ENCODE measurements at places on chromosomes 3 and 15.

GRCh38 chr3:170640737-170641171, 54.9 kb upstream of the SLC7A14 start:
- no peak for DNase-seq

DNA sequence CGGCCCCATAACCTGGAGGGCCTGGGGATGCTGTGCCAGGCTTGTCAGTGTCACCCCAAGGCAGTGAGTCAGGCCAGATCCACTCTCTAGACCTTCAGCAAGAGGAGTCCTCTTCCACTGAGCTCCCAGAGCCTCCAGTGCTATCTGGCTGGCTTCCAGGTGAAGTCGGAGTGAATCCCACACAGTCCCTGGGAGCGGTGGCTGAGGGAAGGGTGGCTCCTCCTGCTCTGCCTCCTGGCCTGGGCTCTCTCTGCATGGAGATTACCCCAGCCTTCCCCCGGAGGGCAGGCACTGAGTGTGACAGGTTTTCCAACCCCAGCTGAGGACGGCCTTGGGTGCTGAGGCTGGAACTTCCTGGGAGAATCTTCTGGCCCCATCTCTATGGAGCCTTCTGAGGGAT, 82.7 kb downstream of the EPHB1 start:
- DNase-seq, result no peak

DNA sequence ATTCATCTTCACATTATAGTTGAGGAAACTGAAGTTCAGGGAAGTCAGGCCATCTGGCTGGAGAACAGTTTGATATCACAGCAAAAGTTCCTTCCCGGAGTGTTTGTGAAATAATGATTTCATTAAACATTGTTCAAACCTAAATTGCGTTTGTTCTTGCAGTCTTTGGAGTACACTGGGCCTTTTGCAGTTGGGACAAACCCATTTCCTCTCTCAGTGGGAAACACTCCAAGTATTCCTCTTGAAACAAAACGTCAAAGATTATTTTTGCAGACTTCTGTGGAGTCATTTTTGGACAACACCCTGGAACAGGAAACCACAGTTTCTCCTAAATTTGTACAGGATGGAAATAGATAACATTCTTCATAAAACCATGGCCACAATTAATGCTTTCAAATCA, 287.5 kb downstream of the PTPRG start:
- no peak for DNase-seq

DNA sequence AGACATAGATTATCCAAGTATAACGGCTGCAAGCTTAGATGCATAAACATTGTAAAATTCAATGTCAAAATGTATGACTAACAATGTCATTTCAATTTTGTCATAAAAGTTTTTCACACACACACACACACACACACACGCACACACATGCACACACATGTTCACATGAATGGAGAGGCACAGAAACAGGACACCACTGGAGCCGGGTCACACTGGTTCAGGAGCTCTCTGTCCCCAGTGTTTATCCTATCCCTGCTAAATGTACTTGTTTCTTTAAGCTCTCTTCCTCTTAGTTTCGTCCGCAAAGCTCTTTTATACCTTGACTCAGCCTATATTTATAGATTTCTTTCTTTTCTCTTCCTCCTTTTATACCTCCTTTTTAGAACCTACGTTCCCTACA, 249.9 kb downstream of the CADPS start:
- DNase-seq, result no peak

GRCh38 chr3:123854905-123855304, 29.2 kb downstream of the MYLK start:
- DNase-seq, result no peak

DNA sequence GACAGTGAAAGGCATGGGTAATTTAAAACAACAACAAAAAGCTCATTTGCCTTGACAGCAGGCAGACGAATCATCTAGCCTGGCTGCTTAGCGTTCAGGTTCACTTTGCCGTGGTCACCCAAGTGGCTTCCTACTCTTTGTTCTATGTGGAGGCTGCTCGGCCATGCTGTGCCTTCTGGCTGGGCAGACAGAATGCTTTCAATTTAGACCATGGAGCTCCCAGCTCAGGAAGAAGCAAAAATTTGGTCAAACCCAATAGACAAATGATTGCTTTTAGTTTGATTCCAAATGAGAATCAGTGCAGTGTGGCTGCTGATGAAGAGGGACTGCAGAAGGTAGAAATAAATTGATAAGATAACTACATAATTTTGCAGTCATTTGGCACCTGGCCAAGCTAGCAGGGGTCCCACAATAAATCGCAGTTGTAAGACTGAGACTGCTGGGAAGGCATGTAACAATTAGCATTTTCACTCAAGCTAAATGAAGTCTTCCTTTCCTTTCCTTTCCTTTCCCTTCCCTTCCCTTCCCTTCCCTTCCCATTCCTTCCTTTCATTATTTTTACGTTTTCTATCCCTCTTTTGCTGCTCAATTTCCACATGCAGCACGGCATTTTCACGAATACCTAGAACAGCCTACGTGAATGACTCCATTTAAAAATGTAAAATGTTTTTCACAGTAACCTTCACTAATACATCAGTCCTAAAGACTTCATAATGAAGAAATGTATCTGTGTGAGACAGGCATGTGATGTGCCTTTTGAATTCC, 360.4 kb upstream of the TGFBR2 start:
- no peak for DNase-seq

DNA sequence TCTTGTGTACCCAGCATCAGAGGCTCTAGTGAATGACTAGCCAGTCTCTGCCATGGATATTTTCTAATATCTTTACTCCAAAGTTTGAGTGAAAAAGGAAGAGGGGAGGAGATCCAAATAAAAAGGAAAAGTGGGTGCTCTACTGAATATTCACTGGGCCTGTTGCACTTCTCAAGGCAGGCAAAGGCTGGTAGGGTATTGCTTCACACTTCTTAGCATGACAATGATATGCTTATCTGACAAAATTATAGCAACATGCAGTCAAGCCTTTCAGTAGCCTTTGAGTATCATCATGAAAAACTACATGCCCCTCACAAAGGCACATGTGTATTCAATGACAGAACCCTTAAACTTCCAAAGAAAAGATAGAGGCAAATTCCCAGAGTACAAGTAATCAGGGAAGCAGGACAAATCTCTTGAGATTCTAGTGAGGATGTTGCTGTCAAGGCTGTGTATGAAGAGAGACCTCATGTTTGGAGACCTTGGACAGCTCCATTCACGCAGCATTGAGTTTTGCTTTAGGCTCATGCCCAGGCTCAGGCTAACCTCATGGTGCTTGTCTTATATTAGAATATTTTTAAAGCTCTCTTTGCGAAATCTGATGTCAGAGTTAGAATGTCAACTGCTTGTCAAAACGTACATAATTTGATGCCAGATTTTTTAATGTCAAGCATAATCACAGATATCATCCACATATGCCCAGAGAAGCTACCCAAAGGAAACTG, 506.9 kb downstream of the OCA2 start:
- no peak for DNase-seq

DNA sequence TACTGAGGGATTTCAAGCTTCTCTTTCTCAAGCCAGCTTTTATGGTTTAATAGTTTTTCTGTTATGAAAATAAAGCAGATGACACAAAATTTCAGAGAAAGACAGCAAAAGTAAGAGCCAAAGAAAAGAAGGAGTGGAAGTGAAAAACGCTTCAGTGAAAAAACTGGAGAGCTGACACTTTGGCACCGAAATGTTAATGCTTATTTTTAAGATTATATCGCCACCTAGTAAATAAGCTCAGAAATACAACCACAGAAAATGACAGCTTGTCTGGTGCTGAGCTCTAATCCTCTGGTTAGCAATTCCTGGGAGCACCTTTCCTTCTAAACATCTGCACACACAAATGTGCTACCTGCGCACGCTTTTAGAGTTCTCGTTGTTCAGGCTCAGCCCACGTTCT, 101.6 kb downstream of the ZPLD1 start:
- no peak for DNase-seq
